ENCODE measurements at places on chromosomes 3 and 15.

DNA sequence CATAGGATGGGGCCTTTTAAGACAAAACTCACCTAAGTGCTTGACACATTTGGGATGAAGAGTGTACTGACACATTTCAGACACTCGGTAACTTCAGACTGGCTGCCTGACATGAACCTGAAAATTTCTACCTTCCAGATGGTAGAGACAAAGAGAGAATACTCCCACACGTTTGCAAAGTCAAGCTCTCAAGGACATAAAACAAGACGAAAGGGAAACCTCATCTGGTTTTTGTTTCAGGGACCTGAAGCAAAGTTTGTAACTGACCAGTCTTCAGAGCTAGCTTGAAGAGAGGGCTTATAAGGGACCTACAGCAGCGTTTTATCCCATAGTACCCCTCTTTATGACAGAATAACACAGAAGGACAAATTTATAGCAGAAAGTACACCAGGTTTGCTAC, 41.9 kb downstream of the ZNF621 start:
- no peak for DNase-seq

DNA sequence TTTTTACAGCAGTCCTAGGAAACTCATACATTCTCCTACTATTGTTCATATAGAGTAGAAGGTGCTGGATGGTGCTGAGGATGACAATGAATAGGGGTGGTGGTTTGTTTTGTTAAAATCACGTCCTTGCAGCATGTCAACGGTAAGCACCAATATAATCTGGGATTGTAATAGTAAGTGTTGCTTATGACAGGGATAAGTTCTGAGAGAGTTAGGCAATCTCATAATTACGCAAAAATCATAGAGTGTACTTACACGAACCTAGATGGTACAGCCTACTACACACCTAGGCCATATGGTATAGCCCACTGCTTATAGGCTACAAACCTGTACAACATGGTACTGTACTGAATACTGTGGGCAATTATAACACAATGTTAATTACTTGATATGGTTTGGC, 64.3 kb upstream of the TSPAN3 start:
- no peak for DNase-seq

DNA sequence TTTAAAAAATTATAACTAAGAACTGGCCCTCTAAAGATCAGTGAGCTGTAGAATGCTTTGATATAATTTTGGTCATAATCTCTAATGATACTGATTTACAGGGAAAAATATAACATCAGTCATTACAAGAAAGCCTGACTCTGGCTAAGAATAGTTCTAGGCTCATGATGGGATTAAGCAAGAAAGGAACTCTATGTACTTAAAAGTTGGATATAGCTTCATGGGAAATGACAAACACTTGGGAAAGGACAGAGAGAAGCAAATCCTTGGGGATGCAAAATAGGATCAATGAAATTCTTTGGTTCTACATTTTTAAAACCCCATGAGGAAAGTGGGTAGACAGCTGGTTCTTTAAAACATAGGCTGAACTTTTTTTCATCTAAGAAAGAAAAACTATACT, 472.7 kb upstream of the NR2F2 start:
- no peak for DNase-seq

DNA sequence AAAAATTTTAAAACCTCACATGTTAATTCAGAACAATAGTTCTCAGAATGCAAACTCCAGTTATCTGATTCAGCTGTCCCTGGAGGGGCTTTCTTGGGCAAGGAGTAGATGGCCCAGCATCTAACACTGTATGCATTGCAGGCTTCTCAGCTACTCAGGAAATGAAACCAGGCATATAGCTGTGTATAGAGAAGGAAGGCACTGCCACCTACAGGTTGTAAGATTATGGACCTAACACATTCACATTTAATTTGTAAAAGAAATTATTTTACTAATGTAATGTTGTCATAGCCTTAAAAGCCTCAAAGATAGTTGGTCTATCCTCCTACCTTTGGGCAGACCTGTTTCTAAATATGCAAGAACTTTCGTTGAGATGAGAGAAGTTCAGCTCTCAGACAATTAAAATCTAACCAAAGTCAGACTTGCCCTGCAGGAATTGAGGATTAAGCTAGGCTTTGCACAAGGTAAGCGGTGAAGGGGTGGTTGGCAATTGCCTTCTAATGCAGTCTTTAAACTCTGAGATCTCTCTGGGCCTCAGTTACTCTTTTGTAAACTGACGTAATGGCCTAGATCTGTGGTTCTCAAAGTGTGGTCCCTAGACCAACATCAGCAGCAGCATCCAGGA, 132.8 kb upstream of the SLC24A5 start:
- peak; percentile 16 for DNase-seq

- no peak for DNase-seq
Measured at GRCh38 chr3:16825617-16826204, 59.0 kb upstream of the PLCL2 start.

DNA sequence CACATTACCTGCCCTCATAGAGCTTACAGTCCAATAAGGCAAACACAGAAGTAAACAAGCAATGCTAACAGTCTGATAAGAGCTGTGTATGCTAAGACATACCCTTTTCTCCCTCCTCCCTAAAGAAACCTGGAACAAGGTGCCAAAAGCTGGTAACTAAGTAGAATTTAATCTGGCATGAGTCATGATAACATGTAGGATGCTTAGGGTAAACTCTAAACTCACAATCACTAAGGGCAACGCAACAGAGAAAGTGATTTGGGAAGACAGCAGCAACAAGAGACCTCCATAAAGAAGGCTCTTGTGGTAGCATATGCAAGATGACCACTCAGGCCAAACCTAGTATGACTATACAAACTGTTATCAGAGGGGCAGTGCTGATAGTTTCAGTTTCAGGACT, 55.5 kb downstream of the MYO1E start:
- DNase-seq = no peak

GRCh38 chr15:49115062-49115461, 40.3 kb downstream of the COPS2 start:
- DNase-seq = no peak

GRCh38 chr3:11625376-11626083, 18.2 kb downstream of the VGLL4 start:
- no peak for DNase-seq

- DNase-seq = no peak
Measured at GRCh38 chr3:182212479-182213076, 500.9 kb downstream of the SOX2 start.

DNA sequence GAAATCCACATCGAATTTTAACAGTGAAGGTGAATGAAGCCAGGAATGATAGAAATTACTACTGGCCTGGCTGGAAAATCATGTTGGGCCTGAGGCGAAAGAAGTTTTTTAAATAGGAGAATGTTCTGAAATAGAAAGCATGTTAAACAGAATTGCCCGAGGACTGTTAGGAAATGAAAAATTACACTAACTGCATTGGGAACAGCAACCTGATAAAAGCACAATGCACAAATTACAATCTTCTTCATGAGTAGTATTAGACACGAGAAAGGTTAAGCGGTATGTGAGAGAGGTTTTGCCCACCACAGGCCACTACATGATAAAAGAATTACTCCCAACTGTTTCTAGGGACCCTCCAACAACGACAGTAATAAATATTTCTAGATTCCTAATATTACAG, 18.9 kb downstream of the GBE1 start:
- no peak for DNase-seq

DNA sequence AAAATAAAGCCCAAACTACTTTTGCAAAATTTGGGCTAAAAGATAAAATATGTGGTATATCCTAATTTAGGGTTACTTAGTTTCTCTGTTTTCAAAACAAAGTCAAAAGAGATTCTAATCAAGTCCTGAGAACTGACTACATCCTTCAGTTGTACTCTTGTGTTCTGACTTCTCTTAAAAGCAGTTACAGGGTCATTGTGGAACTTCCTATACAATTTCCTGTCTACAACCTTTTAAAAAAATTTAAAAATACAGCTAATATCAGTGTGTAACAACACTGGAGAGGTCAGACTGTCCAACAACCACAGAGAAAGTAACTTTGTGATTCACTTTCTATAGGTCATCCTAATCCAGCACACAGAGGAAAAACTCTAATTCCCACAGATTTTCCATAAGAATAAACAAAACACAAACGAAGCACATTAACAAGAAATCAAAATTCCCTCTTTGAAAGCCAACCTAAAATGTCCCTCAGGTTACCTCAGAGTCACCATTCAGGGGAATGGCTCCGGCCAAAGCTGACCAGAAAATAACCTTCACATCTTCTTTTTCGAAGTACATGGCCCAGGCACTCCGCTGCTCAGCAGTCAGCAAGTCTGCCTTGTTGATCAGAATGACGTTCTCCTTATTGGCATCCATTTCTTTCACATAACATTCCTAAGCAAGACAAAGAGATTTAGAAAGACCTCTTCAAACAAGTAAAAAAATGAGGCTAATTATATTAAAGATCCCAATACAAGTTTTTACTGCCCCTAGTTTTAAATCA, 13.3 kb downstream of the LSG1 start:
- no peak for DNase-seq

DNA sequence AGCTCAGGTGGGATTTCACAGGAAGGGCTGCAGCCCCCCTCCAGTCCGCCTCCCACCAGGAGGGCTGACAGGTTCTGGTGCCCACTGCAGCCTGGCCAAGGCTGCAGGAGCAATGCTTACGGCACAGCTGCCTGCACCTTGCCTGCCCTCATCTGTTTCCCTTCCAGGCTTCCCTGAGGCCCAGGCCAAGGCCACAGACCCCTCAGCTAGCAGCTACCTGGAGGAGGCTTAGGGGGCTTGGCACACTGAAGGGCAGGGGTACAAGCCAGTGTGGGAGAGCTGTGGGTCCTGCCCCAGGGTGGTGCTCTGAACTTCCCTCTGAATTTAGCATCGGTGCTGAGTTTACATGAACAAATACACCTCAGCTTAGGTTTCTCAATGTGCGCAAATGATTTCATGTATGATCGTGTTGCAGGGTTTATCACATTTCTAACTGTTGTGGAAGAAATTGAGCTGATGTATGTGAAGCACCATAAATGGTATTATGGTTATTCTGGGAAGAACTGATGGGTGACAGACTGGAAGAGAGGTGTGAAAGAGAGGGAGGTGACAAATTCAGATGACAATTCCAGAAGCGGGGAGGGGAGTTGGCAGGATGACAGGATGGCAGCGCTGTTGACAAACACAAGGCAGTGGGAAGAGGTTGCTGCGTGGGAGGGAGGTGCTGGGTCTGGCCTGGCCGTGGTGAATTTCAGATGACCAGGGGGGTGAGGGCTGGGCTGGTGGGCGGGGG, 6.1 kb downstream of the RHCG start:
- DNase-seq = peak; percentile 34

DNA sequence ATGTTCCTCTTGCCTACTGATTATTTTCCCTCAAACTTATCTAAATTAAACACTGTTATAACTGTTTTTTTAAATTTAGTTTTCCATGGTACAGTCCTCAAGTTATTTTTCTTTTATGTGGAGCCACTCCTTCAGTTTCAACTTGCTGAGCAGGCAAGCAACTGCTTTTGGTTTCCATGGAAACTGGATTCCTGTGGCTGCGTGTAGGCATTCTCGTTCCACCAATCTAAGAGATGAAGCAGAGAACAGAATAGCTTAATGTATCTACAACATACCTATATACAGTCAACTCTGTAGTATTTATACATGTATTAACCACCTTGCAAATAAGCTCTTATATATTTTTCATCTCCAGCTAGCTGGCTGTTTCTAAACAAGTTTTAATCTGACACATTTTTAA, 25.8 kb upstream of the ANXA2 start:
- DNase-seq = no peak

DNA sequence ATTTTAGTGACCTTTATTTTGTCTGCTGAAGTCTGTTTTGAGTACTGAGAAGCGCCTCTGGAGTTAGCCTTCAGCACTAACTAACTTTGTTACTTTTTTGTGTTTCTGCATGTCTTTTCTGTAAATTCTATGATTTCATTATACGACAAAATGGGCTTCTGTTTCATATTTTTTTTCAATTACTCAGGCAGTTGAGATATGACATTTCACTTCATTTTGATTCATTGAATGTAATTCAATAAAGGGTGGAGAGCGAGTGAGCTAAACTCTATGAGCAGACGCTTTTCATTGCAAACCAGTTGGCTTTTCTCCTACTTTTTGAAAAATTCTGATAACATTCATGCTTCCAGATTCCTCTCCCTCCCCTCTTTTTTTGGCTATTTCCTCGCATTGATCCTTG, 84.4 kb upstream of the KCNH8 start:
- no peak for DNase-seq

GRCh38 chr3:53506763-53507145, 12.3 kb downstream of the CACNA1D start:
- DNase-seq = no peak

- no peak for DNase-seq
Measured at GRCh38 chr3:163476179-163476578, 1602.1 kb downstream of the SI start.

DNA sequence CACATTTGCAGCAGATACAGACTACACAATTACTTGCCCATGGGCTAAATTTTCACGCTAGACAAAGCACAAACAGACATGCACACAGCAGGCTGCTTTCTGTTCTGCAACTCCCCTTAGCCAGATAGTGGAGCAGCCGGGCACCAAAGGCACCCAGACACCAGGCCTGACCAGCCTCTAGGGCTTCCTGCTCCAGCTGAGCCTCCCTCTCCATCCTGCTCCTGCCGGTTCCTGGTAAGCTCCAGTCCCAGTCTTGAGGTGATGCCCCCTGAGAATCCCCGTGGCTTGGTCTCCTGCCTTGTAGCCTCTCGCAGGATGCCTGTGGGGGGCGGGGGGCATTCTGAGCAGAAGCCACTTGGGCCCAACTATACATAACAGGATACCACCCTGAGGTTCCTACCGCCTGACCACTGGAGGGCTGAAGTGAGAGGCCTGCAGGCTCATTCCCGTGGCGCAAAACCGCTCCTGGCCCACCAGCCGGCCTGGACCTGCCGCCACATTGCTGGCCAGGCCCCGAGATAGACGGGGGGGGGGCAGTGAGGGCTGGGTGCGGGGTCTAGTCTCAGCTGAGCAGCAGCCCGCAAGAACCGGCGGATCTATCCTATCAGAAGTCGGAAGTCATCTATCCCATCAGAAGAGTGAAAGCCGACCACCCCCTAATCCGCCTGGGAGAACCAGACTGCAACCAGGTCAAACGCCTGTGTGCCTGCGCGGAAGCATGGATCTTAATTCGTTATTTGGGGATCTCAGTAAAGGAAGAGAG, 3.9 kb downstream of the FOXL2 start:
- DNase-seq = no peak

- DNase-seq = peak; percentile 84
Measured at GRCh38 chr3:13479332-13479581, 849 bp upstream of the HDAC11 start.

GRCh38 chr3:190239325-190239724, 82.9 kb downstream of the CLDN1 start:
- DNase-seq = no peak

- DNase-seq = no peak
Measured at GRCh38 chr15:73757571-73757970, 4.4 kb upstream of the INSYN1 start.

DNA sequence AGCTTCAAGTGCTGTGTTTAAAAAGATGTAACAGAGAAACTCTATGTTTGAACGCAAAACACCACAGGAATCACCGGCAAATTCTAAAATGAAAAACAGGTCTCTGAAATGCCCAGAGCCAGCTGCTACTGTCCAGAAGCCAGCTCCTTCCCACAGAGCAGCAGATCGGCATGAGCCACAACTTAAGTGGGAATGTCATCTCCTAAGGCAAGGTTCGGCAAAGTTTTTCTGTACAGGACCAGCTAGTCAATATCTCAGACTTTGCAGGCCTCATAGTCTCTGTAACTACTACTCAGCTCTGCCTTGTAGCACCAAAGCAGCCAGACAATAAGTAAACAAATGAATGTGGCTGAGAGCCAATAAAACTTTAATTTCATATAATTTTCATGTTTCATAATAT, 4.9 kb downstream of the PLOD2 start:
- DNase-seq = no peak

GRCh38 chr3:46946856-46947545, 29.5 kb downstream of the CCDC12 start:
- no peak for DNase-seq

Data from frontal cortex (tissue), 4 donors.